GM23248 (cell line): ENCODE measurements at places on chromosomes 5 and 9.

DNA sequence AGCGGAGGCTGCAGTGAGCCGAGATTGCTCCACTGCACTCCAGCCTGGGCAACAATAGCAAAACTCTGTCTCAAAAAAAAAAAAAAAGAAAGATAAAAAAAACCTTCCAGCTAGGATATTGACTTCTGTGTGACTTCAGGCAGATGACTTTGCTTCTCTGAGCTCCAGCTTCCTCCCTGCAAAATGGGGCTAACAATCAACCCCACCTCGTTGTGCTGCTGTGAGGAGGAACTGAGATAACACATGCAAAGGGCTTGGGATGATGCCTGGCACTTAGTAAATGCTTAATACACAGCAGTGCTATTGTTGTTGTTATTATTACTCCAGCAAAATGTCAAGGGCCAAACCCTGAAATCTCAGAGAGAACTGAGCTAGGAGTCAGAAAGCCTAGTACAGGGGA is 3.5 kb upstream of the CDX1 start:
- no peak for DNase-seq

DNA sequence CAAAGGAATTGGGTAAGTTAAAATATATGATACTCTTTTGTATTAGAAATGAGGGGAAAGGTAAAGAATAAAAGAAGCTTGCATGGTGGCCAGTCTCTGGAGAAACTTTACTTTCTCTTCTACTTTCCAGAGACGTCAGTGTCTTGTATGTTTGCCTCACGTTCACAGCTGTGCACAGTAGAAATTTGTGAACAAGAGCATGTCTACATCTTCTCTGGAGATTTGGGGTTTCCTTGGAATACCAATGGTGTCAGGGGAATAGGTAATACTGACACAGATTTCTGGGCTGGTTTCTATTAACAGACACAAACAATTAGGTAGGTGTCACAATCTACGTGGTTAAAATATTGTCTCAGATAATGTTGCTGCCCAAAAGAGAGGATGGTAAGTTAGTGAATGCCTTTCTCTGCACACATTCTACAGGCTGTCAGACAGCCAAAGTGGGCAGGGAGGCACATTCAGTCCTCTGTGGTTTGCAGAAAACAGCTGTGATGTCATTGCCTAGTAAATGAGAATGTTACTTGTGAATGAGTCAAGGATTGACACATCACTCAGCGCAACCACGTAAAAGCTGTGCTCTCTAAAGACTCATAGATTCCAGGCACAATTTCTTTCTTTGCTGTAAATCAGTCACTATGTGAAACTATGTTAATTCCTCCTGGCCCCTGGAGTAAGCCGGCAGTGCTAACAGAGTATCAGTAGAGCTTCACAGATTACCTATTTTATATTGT is 397.1 kb downstream of the MAN2A1 start:
- peak; percentile 97 for DNase-seq

- peak; percentile 89 for DNase-seq
These were observed 100.9 kb downstream of the GABBR2 start for GRCh38 chr9:98607787-98608186.

DNA sequence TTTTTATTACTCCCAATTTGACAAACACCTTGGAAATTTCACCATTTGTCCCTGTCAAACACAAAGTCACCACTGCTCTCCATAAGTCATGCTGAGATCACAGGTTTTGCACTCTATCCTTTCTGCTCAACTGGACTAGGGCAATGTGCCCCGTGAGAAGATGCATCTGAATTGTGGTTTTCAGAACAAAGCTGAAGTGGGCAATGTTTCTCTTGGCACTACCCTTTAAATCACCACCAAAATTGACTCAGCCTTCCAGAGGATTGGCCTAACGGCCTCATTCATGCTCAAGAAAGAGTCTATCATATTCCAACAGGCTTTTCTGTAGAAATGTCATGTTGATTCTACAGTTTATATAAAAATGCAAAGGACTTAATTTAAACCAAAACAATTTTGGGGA is 81.0 kb upstream of the TRIO start:
- peak; percentile 50 for DNase-seq

GRCh38 chr5:138653502-138653901 is 78.3 kb upstream of the HSPA9 start:
- DNase-seq = peak; percentile 44

DNA sequence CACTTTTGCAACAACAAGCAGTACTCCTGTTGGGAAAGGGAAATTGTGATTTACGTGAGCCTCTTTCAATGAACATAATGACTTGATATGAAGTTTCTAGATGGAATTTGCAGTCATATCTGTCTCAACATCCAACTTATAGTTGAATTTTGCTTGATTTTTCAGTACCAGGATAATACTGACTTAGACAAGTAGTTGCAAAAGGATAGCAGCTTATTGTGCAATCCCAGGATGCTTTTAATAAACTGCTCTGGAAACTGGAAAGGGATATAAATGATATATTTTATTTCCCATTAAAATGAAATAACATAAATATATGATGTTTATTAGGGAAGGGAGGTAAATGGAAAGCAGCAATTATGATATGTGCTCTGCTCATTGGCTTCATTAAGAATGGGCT is 174.4 kb upstream of the RGMB start:
- peak; percentile 30 for DNase-seq

DNA sequence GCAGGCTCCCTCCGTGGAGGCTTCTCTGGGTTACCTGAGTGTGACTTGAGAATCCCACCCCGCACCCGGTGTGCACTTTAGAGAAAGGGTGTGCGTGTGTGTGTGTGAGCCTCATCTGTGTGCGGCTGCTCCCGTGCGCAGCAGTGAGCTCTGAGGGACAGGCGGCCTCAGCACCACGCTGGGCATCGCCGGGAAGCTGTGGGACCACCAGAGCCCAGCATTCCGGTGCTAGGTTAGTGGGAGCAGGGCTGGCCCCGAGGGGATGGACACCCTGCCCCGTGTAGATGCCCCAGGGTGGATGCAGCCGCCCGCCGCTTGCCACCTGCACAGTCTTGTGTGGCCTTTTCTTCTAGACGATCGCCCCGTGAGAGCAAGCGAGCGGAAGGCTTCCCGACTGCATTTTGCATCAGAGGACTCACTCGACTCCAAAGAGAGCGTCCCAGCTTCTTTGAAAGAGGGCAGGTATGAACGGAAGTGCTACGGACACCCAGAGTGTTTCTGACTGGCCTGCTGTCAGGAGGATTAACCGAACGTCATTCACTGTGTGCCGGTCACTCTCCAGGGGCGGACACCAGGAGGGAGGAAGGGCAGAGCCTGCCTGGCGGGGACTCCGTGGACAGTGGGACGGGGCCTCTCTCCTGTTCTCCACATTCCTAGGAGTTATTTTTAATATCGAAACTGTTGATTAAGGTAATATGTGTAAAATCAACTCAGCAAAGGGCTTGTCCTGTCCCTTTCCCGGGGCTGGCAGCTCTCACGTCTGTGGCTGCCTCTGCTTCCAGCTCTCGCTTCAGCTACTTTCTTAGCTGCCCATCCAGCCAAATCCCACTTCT is 12.2 kb downstream of the CEP72 start:
- DNase-seq = no peak

- DNase-seq = no peak
These were observed 59.3 kb downstream of the RGS3 start for GRCh38 chr9:113522858-113523257.

DNA sequence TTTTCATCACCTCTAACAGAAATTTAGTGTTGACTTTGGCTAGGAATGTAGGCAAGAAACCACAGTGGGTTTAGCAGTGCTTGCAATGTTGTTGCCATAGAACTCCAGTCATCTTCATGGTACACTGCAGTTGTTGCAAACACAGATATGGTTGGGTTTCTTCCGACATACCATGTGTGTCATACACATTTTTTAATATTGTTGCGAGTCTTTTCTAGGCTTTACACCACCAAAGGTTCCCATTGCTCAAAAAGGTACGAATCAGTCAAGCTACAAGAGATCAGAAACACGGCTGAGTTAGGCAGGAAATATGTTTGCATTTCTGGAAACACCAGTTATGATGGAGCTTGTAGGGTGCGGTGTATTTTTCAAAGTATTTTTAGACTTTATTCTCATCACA is 172.4 kb downstream of the SYK start:
- no peak for DNase-seq

- peak; percentile 67 for DNase-seq
These were observed 18.1 kb upstream of the SCAI start for GRCh38 chr9:125161284-125161918.

DNA sequence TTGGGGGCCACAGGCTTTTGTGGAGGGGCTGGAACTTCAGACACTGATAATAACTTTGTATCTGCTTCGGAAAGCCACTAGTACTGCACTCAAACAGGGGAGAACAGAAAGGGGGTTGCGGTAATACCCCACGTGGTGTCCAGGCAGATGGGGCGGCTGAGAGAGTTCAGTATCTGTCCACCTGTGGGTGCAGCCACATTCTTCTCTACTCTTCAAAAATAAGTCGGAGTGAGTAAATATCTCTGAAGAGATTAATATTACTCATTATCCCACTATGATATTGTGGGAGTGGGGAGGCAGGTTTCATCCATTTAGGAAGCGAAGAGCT is 102.1 kb upstream of the SSBP2 start:
- DNase-seq = no peak

DNA sequence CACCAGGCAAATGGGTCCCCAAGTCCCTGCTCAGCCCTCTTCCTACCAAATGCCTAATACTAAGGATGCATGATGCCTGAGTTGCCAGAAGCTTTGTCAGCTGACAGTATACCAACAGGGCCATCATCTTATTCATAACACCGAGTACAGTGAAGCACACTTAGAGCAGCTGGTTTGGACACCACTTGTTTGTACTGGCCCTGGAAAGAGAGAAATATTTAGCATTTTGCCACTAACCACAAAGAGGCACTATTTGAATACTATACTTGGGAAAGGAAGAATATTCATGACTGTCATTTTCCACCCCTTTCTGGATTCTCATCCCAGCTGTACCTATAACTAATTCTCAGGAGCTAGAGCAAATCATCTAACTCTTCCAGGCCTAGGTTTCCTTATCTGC is 364.4 kb upstream of the KIF2A start:
- DNase-seq = peak; percentile 6

GRCh38 chr9:82934949-82935348 is 128.0 kb downstream of the RASEF start:
- DNase-seq = peak; percentile 34

GRCh38 chr5:52725808-52726207 is 61.9 kb upstream of the ITGA1 start:
- no peak for DNase-seq

DNA sequence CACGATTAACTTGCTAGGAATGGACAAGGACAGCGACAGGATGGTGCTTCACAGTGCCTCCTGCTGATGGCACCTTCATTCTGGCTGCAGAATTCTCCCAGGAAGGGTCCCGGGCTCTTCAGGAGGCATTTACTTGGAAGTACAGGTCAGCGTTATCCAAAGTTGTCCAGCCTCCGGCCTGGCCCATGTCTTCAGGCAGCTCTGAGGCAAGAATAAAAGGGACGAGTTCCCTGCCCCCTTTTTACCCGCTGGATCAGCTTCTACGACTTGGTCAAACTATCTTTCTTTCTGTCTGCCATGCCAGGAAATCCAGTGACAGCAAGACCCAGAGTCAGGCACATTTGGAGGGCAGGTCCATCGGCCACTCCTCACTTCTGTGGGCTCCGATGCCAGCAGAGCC is 23.4 kb upstream of the GABBR2 start:
- DNase-seq = no peak

- no peak for DNase-seq
These were observed 14.0 kb upstream of the RNU6ATAC start for GRCh38 chr9:134178394-134178767.

- no peak for DNase-seq
These were observed 96.9 kb downstream of the RXRA start for GRCh38 chr9:134423166-134423565.

DNA sequence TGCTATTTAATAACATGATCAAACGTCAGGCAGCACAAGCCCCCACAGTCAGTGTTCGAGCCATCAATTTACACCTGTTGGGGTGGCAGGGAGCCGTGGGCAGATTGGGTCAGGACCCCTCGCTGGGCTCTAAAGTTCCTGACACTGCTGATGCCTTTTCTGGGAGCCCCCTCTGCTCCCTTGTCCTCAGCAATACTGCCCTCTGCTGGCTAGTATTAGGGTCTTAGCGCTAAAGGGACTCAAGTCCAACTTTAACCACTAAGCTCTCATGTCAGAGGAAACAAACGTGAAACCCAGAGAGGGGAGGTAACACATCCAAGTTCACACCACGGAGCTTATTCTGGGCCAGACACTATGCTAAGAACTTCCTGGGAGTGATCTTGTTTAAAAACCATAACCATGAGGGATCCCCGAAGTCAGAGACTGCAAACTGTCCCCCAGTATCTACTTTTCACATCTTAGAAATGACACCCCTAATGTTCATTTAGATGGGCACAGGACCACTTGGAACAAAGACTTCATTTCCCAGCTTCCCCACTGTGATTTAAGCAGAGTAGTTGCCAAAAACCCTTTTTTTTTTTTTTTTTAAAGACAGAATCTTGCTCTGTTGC is 20.4 kb downstream of the ANKS6 start:
- DNase-seq = peak; percentile 75

GRCh38 chr5:130323804-130324454 is 419.7 kb downstream of the CHSY3 start:
- no peak for DNase-seq

- DNase-seq = no peak
These were observed 556.7 kb upstream of the TLE4 start for GRCh38 chr9:79014929-79015699.

GRCh38 chr9:81851340-81851739 is 76.9 kb upstream of the SPATA31D4 start:
- no peak for DNase-seq

DNA sequence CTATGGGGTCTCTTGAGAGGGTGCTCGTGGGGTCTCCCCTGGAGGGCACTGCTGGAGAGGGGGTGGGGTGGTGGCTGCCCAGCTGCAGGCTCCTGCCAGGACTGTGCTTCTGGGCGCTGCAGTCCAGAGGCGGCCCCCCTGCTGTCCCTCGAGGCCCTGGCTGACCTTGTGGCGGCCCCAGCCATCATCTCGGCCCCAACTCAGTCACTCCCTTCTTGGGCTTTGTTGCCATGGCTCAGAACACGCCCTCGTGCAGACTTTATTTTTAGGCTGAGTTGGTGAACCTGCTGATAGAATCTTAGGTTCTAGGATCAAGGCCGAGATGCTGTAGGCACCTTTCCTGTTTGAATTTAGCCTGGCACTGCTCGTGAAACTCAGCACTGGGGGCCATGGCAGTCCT is 22.8 kb downstream of the FBXW5 start:
- DNase-seq = no peak

- no peak for DNase-seq
These were observed 22.7 kb downstream of the SWI5 start for GRCh38 chr9:128298535-128299482.

GRCh38 chr9:135468854-135469521 is 10.6 kb upstream of the PPP1R26 start:
- peak; percentile 72 for DNase-seq

DNA sequence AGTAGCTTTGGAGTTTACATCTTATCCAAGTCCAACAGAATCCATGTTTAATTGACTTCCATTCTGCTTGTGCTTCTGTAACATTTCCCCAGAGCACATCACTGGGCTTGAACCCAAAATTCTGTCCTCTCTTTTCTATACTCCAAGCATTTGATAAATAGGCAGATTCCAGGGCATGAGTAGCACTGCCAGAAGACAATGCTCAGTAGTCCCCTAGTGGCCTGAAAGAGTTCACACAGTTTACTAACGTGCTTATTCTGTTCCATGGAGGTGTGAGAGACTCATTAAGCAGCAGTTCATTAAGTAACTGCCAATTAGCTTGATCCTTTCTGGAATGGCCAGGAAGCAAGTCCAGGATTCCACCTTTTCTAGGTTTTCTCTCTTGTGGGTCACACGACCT is 9.4 kb upstream of the GABRA6 start:
- no peak for DNase-seq
